Mesothelial cell of epicardium (in vitro differentiated cells): ENCODE measurements at places on chromosomes 6 and 20.

DNA sequence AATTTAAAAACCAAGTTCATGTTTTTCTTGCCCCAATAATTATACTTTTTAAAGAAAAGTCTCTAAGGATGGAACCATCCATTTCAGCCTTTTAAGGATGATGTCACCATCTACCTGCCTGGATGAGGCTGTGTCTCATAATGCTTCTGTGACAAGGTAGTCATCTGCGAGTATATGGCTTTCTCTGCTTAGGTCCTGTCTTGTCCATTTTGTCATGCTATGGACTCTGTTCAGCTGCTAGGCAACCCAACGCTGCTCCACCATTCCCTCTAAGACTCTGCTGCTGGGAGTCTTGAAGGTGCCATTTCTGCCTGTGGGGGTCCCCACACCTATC is 459.8 kb upstream of the RUNX2 start:
- no peaks in the 10 kb centered on the region for H3K27me3 ChIP-seq
- no peak overlapping the region for H3K4me3 ChIP-seq
- DNase-seq: no peak
- H3K4me1 ChIP-seq: no peaks in the 10 kb centered on the region
- no peak overlapping the region for H3K27ac ChIP-seq
- H3K36me3 ChIP-seq: peaks cover 10% of the 10 kb centered on the region

DNA sequence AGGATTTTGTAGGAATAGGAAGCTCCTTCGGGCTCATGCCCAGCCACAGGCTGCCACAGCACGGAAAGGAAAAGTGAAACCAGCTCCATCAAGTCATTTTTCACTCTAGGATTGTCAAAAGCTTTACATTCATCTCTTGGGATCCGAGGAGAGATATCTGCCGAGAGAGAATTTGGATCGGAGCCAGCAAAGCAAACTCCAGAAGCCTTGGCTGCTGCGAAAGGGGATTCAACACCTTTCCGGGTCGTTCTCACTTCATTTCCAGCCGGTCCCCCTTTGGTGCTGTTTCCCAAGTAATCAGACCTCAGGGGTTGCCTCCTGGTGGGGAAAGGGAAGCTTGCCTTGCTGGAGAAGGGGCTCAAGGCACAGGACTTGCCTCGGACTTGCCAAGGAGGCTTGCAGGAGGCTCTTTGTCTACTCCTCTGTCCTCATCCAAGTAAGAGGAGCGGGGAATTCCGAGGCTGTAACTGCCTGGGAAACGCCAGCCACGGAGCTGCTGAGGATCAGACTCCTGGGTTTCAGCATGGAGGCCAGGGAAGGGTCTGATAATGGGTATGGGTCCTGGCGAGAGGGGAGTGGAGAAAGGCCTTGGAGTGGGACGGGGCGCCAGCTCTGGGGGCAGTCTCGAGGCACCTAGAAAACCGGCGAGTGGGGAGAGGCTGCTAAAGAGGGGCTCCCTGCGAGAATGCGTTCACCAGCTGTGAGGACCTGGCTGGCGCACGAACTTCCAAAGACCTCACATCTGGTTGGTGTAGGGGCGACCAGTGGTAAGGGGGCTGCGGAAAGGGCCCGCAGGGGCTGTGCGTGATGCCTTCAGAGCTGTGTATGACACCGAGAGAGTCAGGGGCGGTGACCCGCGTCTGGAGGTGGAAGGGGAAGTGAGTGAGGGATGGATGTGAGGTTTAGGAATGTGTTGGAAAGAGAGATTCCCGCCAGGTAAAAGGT is 702 bp downstream of the ETV7 start:
- peak overlapping the region; percentile 76 for H3K4me3 ChIP-seq
- H3K36me3 ChIP-seq: no peaks in the 10 kb centered on the region
- DNase-seq: no peak

GRCh38 chr6:67352717-67353116 is 1282.4 kb upstream of the ADGRB3 start:
- no peaks in the 10 kb centered on the region for H3K36me3 ChIP-seq
- H3K27ac ChIP-seq: no peak overlapping the region
- no peaks in the 10 kb centered on the region for H3K4me1 ChIP-seq
- no peak for DNase-seq

DNA sequence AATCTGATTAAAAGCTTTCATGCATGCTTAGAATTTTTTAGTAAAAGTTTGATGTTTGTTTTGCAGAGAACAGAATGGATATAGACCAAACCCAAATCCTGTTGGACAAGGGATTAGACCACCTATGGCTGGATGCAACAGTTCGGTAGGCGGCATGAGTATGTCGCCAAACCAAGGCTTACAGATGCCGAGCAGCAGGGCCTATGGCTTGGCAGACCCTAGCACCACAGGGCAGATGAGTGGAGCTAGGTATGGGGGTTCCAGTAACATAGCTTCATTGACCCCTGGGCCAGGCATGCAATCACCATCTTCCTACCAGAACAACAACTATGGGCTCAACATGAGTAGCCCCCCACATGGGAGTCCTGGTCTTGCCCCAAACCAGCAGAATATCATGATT is 133.6 kb downstream of the NCOA3 start:
- no peak for DNase-seq
- H3K27ac ChIP-seq: no peak overlapping the region
- no peaks in the 10 kb centered on the region for H3K27me3 ChIP-seq
- H3K4me3 ChIP-seq: no peak overlapping the region

- no peaks in the 10 kb centered on the region for H3K36me3 ChIP-seq
- H3K4me3 ChIP-seq: no peak overlapping the region
- peaks cover 42% of the 10 kb centered on the region for H3K4me1 ChIP-seq
- H3K27ac ChIP-seq: peak overlapping the region; percentile 19
Measured at GRCh38 chr6:108798670-108799353, 49.4 kb upstream of the ARMC2 start.

DNA sequence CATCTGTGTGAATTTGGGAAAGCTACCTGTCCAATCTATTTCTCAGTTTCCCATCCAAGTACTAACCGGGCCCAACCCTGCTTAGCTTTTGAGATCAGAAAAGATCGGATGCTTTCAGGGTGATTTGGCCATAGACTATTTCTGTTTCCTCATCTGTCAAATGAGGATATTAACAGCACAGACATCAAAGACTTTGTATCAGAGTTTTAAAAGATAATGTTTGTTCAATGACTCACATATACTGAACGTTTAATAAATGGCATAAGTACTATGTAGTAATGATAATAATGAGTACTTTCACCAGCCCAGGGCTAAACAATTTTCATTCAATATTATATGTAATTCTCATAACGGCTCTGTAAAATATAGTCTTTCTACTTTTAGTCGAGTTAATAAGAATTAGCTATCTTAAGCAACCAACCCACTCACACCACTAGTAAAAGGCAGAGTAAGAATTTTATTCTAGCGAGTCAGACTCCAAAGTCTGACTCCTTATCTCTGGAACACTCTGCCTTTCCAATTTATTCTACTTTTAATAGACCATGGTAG is 216.5 kb downstream of the ARHGAP18 start:
- H3K27ac ChIP-seq: no peak overlapping the region
- peaks cover 1% of the 10 kb centered on the region for H3K27me3 ChIP-seq
- peaks cover 13% of the 10 kb centered on the region for H3K36me3 ChIP-seq
- no peak for DNase-seq

- H3K4me3 ChIP-seq: no peak overlapping the region
- H3K4me1 ChIP-seq: no peaks in the 10 kb centered on the region
- peaks cover 37% of the 10 kb centered on the region for H3K27me3 ChIP-seq
- H3K27ac ChIP-seq: no peak overlapping the region
- no peak for DNase-seq
Measured at GRCh38 chr20:24705486-24705885, 236.1 kb downstream of the SYNDIG1 start.

DNA sequence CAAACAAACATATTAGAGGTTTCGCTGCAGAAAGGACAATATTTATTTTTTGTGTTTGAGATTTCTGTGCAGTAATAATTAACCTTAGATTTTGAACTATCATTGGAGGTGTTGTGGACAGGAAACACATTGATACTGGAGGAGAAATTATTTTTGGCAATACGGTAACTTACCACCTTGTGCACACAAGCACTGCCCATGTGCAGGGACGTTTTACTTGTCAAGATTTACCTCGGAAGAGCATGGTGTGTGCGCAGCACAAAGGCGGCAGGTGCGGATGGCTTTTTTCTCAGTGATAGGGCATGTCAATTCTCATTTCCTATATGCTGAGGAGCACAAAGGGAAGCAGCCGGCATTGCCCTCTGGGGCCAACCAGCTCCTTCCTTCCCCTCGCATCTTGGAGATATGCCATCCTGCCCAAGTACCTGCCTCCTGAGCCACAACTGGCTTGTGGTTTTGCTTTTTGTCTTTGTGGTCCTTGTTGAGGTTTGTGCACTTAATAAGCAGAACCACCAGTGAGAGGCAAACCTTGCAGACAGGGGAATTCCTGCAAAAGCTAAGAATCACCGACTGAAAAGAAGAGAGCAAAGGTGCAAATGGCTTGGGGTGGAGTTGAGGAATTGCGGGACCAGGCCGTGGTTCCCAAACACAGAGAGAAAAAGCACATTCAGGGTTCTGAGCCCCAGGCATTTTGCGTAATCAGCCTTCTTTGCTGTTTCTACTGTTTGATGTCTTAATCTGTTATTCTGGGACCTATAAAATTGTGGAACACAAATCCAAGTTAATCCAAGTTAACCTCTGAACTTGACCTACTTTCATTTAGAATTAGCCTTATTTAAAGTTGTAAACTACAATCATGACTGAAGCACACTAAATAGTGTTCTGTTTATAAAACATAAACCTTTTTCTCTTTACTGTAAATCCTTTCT is 21.9 kb downstream of the SAMD5 start:
- no peak overlapping the region for H3K4me3 ChIP-seq
- no peaks in the 10 kb centered on the region for H3K27me3 ChIP-seq
- H3K36me3 ChIP-seq: no peaks in the 10 kb centered on the region
- H3K4me1 ChIP-seq: peaks cover 20% of the 10 kb centered on the region
- no peak for DNase-seq
- H3K27ac ChIP-seq: no peak overlapping the region

DNA sequence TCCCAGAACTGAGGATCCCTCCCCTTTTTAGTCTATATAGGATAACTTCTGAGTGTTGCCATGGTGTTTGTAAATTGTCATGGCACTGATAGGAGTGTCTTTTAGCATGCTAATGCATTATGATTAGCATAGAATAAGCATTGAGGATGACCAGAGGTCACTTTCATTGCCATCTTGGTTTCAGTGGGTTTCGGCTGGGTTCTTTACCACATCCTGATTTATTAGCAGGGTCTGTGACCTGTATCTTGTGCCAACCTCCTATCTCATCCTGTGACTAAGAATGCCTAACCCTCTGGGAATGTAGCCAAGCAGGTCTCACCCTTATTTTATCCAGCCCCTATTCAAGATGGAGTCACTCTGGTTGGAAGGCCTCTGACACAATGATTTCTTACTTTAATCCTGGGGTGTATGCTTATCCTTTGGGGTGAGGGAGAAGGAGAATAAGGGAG is 19.6 kb downstream of the WFDC2 start:
- H3K4me1 ChIP-seq: no peaks in the 10 kb centered on the region
- no peak overlapping the region for H3K27ac ChIP-seq

- no peak overlapping the region for H3K4me3 ChIP-seq
- peaks cover 59% of the 10 kb centered on the region for H3K27me3 ChIP-seq
- no peak for DNase-seq
- H3K4me1 ChIP-seq: peaks cover 18% of the 10 kb centered on the region
- no peaks in the 10 kb centered on the region for H3K36me3 ChIP-seq
- no peak overlapping the region for H3K27ac ChIP-seq
Measured at GRCh38 chr6:17278289-17279063, 2.7 kb upstream of the RBM24 start.

DNA sequence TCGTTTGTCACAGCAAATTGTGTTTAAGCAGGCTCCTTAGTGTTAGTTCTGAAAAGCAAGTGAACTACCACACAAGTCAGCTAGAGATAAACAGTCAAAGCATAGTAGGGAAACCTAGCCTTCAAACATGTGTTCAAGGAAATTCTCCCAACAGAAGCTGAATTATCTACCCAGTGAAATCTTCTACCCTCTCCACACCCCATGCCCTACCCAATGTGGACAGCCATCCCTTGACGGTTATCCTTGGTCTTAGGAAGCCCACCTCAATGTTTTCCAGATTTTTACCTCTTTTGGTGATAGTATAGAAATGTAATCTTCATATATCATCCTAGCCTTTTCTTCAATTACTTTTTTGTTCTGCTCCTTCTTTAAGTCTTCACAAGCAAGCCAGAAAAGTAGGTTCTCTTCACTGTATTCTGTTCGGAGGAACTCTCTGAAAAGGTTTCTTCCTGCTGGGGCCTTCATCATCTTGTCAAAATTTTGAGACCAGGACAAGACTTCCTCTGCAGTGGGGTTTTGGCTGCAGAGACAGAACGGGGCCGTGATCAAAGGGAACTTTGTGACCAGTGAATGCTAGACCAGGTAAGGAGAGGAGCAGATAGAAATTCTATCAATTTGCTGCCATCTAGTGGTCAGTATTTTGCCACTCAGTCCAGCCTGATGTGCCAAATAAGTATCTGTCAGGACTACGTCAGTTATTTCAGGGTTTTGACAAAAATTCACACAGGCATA is 21.6 kb upstream of the MTRF1L start:
- peaks cover 6% of the 10 kb centered on the region for H3K27me3 ChIP-seq
- no peaks in the 10 kb centered on the region for H3K36me3 ChIP-seq
- no peak for DNase-seq
- no peak overlapping the region for H3K4me3 ChIP-seq
- no peak overlapping the region for H3K27ac ChIP-seq
